ENCODE measurements at places on chromosomes 6 and 20.
A peak's percentile ranks its signal among the peaks of the same experiment; 100 is the strongest.

DNA sequence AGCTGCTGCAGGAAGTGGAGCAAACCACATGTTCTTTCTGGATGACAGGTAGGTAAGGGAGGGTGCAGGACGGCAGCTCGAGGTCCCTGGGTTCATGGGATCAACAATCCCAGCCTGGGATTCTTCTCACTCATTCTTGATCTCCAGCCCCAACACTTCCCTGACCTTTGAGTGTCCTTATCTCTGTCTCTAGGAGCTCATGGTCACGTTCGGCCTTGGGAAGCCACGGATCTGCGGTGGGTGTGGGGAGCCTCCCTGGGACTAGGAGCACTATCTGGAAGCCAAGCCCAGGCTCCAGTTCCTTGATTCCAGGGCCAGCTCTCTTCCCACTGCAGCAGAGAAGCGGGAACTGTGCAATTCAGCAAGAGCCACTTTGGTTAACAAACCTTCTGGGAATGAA, 27.5 kb downstream of the BNIP5 start:
- DNase-seq, result no peak

DNA sequence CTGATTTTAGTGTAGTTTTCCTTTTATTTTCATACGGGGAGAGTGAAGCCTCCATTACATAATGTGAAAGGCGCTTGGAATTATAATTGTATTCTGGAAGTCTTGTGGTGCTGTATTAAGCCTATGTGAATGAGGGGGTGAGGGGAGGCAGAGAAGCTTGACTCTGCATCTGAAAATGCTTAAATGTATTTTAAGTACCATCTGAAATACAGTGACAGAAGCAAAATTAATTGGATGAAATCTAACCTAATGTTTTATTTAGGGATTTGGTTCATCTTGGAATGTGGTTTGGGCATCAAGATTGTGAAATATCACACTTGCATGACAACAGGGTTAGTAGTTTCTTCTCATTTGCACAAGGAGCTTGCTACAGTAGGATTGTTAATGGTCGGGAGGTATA, 41.2 kb downstream of the TMEM200A start:
- no peak for DNase-seq

GRCh38 chr20:58048096-58048702, 180.3 kb downstream of the ANKRD60 start:
- DNase-seq, result peak; percentile 60

- no peak for DNase-seq
Measured at GRCh38 chr6:14468647-14469321, 351.2 kb downstream of the CD83 start.

DNA sequence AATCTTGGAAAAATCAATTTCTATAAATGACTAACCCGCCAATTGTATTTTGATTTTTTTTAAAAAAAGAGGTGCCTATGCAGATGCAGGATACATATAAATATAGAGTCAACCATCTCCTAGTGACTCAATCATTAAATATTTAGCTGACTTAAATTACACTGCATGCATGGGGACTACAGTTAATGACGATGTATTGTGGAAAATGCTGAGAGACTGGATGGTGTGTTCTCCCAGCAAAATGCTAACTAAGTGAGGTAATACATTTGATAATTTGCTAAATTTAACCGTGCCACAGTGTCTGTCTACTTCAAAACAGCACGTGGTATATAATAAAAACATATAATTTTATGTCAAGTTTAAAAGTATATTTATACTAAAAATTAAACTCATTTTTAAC, 341.6 kb downstream of the PRKN start:
- no peak for DNase-seq

- no peak for DNase-seq
Measured at GRCh38 chr6:141321493-141322347, 811.0 kb upstream of the GJE1 start.

All from PC-9 (cell line).